ENCODE measurements at places on chromosomes 7 and 10. TPM values are rescaled to one million over a fixed set of nuclear protein-coding genes. Genes with fewer than 3 reads are reported as not detected.

- no peak for DNase-seq
These were observed 2.6 kb downstream of the STOX1 start for GRCh38 chr10:68829952-68830351.

- DNase-seq = no peak
These were observed 1.8 kb upstream of the SRGN start for GRCh38 chr10:69086001-69086509.

GRCh38 chr7:79513261-79513660 lies 59.8 kb upstream of the MAGI2 start:
- no peak for DNase-seq

DNA sequence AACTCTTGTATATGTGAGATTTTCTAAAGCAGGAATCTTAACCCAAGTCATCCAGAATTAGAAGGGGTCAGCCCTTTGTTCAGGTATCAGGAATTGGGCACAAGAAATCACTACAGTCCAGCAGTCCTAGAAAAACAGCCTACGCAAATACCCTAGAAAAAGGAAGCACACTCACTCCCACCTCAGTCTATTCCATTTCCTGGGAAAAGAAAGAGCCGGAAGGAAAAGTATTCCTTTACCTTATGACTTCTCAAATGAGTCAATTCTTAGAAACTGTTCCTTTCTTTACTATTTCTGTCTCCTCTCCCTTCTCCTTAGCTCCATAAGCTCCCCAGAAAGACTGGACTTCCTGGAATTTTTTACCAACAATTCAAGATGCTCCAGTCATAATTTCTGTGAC lies 62.7 kb downstream of the DNAJC12 start:
- DNase-seq = no peak

GRCh38 chr7:22442882-22443369 lies 57.1 kb downstream of the STEAP1B start:
- DNase-seq = no peak

GRCh38 chr7:156494960-156495359 lies 145.6 kb upstream of the RNF32 start:
- DNase-seq = no peak

GRCh38 chr10:71216363-71216695 lies 4.0 kb downstream of the UNC5B start:
- DNase-seq = no peak

- DNase-seq = no peak
These were observed 13.1 kb downstream of the JAKMIP3 start for GRCh38 chr10:132078746-132079345.

The MSMB gene
- total RNA-seq = not detected

The GRM3 gene
- not detected for total RNA-seq

The CLCN1 gene
- 0.15 TPM for total RNA-seq

The UTF1 gene
- not detected for total RNA-seq

- DNase-seq = no peak
These were observed 90.2 kb upstream of the GNA12 start for GRCh38 chr7:2934211-2934731.

- DNase-seq = no peak
These were observed 62.9 kb downstream of the ITGB8 start for GRCh38 chr7:20393616-20394015.
